Activated naive CD4-positive, alpha-beta T cell treated with anti-CD3 and anti-CD28 coated beads for 36 hours (primary cell): ENCODE measurements at places on chromosomes 6 and 20.

GRCh38 chr6:52139985-52140680, 46.0 kb upstream of the IL17A start:
- DNase-seq, result no peak
- H3K4me1 ChIP-seq, result no peaks in the 10 kb centered on the region
- no peak overlapping the region for H3K27ac ChIP-seq
- peaks cover 26% of the 10 kb centered on the region for H3K27me3 ChIP-seq
- H3K36me3 ChIP-seq, result no peaks in the 10 kb centered on the region
- H3K4me3 ChIP-seq, result no peak overlapping the region

DNA sequence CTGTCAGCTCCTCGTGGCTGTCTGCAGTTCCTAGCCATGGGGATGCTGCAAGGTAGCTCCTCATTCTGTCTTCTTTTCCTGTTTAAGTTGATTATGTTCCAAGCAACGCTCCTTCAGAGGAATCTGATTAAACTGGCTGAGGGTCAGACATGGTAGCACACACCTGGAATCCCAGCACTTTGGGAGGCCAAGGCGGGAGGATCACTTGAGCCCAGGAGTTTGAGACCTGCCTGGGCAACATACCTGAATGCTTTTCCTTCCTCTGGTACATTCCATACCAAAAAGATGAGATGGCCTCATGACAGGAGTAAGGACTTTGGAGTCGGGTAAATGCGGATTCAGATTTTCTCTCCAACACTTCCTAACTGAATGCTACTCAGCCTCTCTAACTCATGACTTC, 246.8 kb upstream of the JARID2 start:
- H3K36me3 ChIP-seq, result no peaks in the 10 kb centered on the region
- no peak for DNase-seq
- no peaks in the 10 kb centered on the region for H3K4me1 ChIP-seq
- H3K27me3 ChIP-seq, result peaks cover 2% of the 10 kb centered on the region
- H3K27ac ChIP-seq, result no peak overlapping the region

- H3K4me3 ChIP-seq, result no peak within 1 kb of the TSS
- peaks cover 5% of the 10 kb centered on the region for H3K4me1 ChIP-seq
- peaks cover 64% of the 10 kb centered on the region for H3K27me3 ChIP-seq
- H3K27ac ChIP-seq, result no peak within 1 kb of the TSS
- no peaks in the 10 kb centered on the region for H3K36me3 ChIP-seq
Measured at GRCh38 chr20:57266291-57267157, at the start of gene BMP7. TSS of gene BMP7 (minus strand) at chr20:57266641. CDS start at chr20:57266122, 519 bp downstream.

DNA sequence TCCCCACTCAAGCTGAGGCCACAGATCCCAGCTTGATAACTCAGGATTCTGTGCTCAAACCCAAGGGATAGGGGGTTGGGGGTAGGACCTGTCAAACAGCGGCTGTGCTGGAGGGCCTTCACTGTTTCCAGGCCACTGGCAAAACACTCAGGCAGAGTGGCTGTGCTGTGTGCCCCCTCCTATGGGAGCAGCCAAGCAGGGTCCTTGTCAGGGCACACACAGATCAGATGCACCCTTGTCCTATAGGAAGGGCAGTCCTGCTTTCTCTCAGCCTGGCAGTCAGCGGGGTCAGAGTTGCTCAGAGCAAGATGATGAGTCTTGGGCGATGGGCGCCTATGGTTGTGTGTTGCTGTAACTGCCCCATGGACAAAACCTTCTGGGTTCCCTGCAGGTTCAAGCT, 554.8 kb downstream of the TBC1D32 start:
- peaks cover 2% of the 10 kb centered on the region for H3K27me3 ChIP-seq
- no peak for DNase-seq
- H3K36me3 ChIP-seq, result no peaks in the 10 kb centered on the region
- H3K4me1 ChIP-seq, result no peaks in the 10 kb centered on the region

GRCh38 chr20:18224968-18225568, 63.3 kb upstream of the ZNF133 start:
- H3K4me3 ChIP-seq, result no peak overlapping the region
- no peaks in the 10 kb centered on the region for H3K36me3 ChIP-seq
- no peaks in the 10 kb centered on the region for H3K4me1 ChIP-seq
- DNase-seq, result no peak
- H3K27ac ChIP-seq, result no peak overlapping the region

DNA sequence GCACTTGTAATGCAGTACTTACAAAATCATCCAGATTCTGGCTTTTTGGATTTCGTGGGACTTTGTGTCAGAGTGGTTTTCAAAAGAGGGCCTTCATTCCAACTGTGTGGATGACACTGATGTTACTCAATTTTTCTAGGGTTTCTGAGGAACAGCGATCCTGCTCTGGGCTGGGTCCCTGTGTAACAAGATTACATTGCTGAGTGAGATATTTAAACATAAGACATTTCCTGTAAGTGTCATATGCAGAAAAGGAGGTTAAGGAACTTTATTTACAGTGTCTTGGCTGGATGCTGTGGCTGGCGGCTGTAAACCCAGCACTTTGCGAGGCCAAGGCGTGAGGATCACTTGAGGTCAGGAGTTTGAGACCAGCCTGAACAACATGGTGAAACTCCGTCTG, 6.7 kb downstream of the ZFAND3 start:
- no peak overlapping the region for H3K27ac ChIP-seq
- peaks cover 74% of the 10 kb centered on the region for H3K4me1 ChIP-seq

DNA sequence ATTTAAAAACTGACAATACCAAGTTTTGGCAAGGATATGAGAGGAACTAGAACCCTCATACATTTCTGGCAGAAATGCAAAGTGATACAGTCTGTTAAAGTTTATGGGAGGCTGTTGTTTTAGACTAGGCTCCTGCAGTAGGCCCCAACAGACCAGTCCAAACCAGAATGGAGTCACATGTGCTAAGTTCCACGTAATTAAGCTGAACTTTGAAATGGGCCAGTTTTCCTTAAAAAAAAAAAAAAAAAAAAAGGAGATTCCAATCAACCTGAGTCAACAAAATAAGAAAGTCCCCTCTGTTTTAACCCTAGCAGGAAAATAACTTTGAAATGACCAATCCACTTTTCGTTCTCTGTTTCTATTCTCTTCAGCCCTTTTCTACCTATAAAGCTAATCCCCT, 26.5 kb downstream of the IL17F start:
- DNase-seq, result no peak
- peaks cover 11% of the 10 kb centered on the region for H3K4me1 ChIP-seq
- H3K27ac ChIP-seq, result no peak overlapping the region
- H3K4me3 ChIP-seq, result no peak overlapping the region
- H3K27me3 ChIP-seq, result peaks cover 7% of the 10 kb centered on the region

- no peak for DNase-seq
- H3K4me3 ChIP-seq, result no peak overlapping the region
Measured at GRCh38 chr6:48186746-48187145, 75.7 kb upstream of the PTCHD4 start.

- H3K27ac ChIP-seq, result no peak overlapping the region
- H3K27me3 ChIP-seq, result no peaks in the 10 kb centered on the region
- H3K4me1 ChIP-seq, result no peaks in the 10 kb centered on the region
- peaks cover 12% of the 10 kb centered on the region for H3K36me3 ChIP-seq
- DNase-seq, result no peak
Measured at GRCh38 chr6:5109436-5109835, 24.3 kb downstream of the PPP1R3G start.

- no peaks in the 10 kb centered on the region for H3K4me1 ChIP-seq
- no peak overlapping the region for H3K27ac ChIP-seq
- no peaks in the 10 kb centered on the region for H3K36me3 ChIP-seq
- DNase-seq, result no peak
- no peak overlapping the region for H3K4me3 ChIP-seq
Measured at GRCh38 chr20:57780906-57781305, 71.1 kb upstream of the PMEPA1 start.

DNA sequence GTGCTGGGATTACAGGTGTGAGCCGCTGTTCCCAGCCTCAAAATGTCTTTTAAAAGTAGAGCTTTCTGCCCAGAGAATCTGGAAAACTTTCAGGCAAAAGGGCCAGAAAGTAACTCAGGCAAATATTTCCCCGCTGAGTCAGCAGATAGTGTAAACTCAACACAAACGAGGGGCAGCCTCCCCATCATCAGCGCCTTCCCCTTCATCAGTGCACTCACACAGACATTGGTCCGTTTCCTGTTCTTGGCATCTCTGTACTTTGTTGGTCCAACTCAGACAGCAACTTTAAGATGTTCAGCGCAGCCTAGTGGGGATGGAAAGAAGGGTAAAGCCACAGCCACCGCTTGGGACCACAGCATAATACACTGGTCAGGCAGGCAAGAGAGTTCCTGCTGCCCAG, 69.5 kb downstream of the CSE1L start:
- no peak overlapping the region for H3K27ac ChIP-seq
- DNase-seq, result no peak
- H3K27me3 ChIP-seq, result no peaks in the 10 kb centered on the region
- H3K4me3 ChIP-seq, result no peak overlapping the region
- peaks cover 53% of the 10 kb centered on the region for H3K36me3 ChIP-seq
- no peaks in the 10 kb centered on the region for H3K4me1 ChIP-seq

DNA sequence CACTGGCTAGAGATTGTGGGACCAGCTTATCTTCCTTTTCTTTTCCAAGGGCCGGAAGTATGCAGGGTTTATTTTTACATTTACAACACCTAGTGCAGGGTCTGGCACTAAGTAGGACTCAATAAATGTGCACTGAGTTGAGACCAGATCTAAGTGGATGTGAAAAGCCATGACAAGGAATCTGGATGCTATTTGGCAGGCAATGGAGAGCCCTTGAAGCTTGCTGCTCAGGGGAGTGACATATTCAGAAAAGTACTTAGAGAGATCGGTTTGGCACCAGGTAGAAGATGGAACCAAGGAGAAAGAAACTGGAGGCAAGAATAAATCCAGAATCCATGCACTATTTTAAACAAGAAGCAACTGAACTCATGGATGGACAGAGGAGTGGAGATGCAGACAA, 815.8 kb downstream of the MAFB start:
- DNase-seq, result no peak
- no peaks in the 10 kb centered on the region for H3K36me3 ChIP-seq
- no peak overlapping the region for H3K4me3 ChIP-seq
- no peaks in the 10 kb centered on the region for H3K4me1 ChIP-seq

DNA sequence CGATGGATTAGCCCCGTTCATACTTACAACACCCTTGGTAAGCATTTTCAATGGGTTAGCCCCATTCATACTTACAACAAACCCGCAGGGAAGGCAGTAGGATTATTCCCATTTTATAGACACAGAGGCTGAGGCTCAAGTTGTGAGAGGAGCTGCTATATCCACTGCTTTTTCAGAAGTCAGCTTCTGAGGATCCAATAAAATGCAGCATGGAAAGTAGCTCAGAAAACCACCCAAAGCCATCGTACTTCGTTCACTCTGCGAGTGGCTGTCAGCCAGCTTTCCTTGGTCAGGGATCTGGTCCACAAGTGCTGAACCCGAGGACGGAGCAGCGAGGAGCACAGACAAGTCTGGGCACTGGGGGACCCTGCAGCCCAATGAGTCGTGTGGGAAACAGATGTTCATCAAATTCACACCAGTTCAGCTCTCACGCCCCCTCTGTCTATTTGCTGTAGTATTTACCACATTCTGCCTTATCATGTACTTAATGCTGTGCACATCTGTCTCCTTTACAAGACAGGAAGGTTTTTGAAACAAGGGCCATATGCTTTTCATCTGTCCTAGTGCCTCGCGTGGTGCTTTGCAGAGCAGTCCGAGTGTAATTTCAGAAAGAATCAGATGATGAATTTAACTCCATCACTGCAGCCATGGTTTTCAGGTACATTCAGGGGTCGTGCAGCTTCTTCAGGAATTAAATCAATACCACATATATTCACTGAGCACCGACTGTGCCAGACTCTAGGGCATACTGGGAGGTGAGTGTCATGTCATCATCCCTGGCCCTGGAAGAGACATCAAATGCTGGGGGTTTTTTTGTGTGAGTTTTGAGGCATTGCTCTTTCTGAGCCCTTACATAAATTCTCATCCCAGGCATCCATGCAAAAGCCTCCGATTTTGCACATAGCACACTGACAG, 256.9 kb downstream of the CDH26 start:
- H3K4me1 ChIP-seq, result peaks cover 3% of the 10 kb centered on the region
- no peak overlapping the region for H3K4me3 ChIP-seq
- peaks cover 2% of the 10 kb centered on the region for H3K27me3 ChIP-seq
- H3K36me3 ChIP-seq, result no peaks in the 10 kb centered on the region
- H3K27ac ChIP-seq, result no peak overlapping the region
- DNase-seq, result no peak

- no peak overlapping the region for H3K27ac ChIP-seq
- peaks cover 5% of the 10 kb centered on the region for H3K36me3 ChIP-seq
Measured at GRCh38 chr6:29602564-29603361, 17.8 kb downstream of the OR2H2 start.

DNA sequence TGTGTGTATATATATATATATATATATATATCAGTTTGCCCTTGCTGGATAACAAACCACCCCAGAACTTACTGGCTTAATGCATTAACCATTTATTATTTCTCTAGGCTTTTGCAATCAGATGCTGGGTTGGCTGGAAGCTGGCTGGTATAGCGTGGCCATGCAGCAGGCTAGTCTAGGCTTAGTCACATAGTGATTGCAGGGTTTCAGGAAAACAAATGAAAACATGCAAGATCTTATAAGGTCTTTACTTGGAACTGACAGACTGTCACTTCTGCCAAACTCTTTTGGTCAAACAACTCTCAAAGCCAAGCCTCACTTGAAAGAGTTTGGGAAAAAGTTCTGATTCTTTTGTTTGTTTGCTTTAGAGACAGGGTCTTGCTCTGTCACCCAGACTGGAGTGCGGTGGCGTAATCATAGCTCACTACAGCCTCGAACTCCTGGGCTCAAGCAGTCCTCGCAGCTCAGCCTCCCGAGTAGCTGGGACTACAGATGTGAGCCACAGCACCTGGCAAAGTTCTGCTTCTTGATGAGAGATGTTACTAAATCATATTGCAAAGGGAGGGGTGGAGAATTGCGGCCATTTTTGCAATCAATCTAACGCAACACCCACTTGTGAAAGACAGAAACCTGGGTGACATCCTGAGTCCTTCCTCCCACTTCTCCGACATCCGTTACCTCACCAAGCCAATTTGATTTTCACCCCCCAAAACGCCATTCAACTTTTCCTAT, 74.6 kb upstream of the RNF24 start:
- no peaks in the 10 kb centered on the region for H3K36me3 ChIP-seq
- H3K4me1 ChIP-seq, result peaks cover 7% of the 10 kb centered on the region
- H3K27ac ChIP-seq, result no peak overlapping the region
- no peak overlapping the region for H3K4me3 ChIP-seq

- no peak overlapping the region for H3K27ac ChIP-seq
- H3K27me3 ChIP-seq, result no peaks in the 10 kb centered on the region
- DNase-seq, result no peak
- no peaks in the 10 kb centered on the region for H3K4me1 ChIP-seq
Measured at GRCh38 chr20:59316911-59317731, 16.7 kb downstream of the EDN3 start.

- no peak overlapping the region for H3K4me3 ChIP-seq
- no peaks in the 10 kb centered on the region for H3K27me3 ChIP-seq
- H3K36me3 ChIP-seq, result no peaks in the 10 kb centered on the region
- DNase-seq, result peak; percentile 41
- no peak overlapping the region for H3K27ac ChIP-seq
Measured at GRCh38 chr20:50663095-50663821, 28.1 kb downstream of the RIPOR3 start.

DNA sequence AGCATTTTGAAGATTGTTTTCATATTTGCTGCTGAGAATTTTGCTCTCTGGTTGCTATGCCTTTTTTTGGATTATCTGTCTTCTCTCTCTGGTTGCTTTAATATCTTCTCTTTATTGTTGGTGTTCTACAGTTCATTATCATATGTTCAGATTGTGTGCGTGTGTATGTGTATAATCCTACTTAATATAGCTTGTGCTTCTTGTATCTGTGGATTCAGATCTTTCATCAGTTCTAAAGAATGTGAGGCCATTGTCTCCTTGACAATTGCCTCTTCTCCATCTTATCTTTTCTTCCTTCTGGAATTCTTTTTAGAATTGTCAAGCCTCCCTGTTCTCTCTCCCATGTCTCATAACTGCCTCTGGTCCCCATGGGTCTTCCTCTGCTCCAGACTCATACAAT, 195.4 kb downstream of the CDC5L start:
- H3K27me3 ChIP-seq, result peaks cover 2% of the 10 kb centered on the region
- H3K4me3 ChIP-seq, result no peak overlapping the region
- no peak overlapping the region for H3K27ac ChIP-seq
- DNase-seq, result no peak
- no peaks in the 10 kb centered on the region for H3K4me1 ChIP-seq
